ENCODE measurements at places on chromosomes 2 and 18.

- DNase-seq, result no peak
Observed at GRCh38 chr2:60095202-60095815, 458.1 kb downstream of the BCL11A start.

DNA sequence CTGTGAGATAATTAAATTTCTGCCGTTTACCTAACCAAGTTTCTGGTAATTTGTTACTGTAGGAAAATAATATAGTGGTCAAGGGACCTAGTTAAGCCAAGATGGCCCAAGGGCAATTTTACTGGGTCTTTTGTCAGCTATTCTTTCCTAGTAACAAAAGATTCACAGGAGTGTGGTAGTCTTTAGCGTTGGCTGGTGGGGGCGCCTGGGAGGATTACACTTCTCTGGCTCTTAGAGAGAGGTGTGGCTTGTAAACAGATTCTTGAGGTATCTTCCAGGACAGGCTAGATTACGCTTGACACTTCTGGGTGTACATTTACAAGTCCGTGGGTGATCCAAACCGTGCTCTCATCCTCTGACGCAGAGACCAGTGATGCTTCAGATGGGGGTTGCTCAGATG, 3.3 kb upstream of the ACOXL start:
- no peak for DNase-seq

- DNase-seq, result peak; percentile 67
Observed at GRCh38 chr2:124283096-124283495, 258.0 kb downstream of the CNTNAP5 start.

DNA sequence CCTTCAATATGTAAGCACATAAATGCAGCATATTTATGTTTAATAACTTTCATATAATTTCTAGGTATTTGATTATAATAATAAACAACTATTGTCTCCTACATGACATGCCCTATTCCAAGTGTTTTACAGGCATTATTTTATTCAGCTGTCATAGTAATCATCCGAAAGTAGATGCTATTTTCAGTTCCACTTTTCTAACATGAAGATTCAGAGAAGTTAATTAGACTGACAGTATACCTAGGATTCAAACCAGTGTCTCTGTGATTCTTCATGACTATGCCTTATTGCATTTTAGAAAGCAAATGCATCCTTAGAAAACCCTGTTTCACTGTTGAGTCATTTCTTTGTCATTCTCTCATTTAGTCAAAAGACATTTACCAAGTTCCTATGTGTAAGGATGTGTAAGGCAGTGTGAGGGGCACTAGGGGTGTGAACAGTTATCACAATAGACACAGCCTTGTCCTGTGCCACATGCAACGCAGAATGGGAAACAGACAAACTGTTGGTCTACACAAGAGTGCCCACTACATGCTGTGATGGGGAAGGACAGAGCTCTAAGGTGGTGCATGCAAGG, 79.8 kb downstream of the DTNA start:
- DNase-seq, result no peak

DNA sequence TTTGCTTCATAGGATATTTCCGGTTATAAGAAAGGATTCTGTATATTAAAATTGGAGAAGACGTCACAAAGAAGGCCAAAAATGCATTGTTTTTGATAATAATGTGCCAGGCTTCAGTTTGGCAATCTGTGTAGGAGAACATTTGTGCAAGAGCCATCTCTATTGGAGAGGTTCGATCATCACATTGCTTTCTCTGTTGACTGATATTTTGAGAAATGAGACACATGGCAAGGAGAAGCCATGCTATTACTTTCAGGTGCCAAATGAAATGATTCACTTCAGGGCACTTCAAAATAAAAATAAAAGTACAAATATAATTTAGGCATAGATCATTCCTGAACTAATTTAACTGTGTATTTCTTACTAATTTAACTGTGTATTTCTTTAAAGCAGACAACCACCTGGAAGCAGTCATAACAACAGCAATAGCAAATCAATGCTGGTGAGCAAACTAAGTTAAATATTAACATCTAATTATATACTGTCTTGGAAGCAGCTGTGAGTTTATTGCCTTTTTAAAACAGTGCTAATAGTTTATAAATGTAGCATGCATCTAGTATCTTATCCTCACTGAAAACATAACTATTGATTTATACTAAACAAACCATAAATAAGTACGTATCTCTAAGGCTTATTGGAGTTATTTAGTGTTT, 50.2 kb upstream of the CHST9 start:
- DNase-seq, result no peak

DNA sequence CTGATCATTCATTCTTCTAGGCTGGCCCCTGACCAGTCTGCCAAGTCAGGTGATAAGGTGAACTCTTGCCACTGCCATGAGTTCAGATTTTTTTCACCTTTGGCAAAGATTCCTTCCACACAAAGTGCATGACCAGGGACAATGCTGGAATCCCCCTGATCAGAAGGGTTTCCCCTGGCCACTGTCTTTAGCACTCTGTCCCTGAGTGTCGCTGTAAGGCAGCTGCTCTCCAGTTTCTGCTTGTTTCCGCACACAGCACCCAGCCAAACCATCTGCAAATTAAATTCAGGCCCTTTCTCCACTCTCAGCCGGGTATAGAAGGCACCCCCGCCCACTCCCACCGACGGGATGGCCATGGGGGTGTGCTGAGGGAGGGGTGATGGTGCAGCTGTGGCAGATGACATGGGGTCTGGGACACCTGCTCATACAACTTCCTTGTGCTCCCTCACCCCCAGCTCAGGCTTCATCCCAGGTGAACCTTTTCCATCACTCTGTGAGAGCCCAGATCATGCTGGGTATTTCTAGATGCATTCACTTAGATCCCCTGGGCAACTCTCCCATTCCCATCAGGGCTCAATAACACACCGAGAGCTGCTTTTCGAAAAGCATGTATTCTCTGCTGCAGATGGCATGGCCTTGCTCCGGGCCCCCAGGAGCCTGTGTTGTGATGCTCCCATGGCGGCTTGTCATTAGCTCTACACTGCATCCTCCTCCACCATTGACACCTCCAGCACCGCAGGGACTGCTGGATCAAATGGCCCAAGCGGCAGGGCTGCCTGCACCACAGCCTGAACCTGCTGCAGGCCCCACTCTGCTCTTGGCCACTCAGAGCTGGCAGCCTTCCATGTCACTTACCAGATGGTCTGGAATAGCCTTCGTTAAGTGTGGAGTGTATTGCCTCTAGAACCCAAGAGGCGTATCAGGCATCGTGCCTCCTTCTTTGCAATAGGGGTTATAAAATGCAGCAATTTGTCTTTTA, 52.3 kb upstream of the ROCK2 start:
- peak; percentile 37 for DNase-seq

GRCh38 chr18:43141208-43141607, 25.7 kb upstream of the RIT2 start:
- DNase-seq, result no peak

DNA sequence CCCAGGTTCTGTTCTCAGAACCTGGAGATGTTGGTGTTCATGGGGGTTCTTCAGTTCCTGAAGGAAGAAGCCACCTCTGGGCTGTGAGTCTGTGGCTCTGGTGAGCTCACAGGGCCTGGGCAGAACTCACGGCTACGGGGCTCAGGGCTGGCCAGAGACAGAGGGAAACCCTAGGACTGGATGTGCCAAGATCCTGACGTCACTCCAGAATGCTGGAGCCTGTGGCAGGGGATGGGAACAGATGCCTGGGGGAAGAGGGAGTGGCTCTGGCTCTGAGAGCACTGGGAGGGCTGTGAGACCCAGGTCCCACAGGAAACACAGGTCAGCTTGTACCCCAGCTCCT, at the start of gene OTOF:
Gene OTOF, minus strand, starts transcription at position 214 of the 343 bp plus-strand sequence.
- DNase-seq, result no peak

DNA sequence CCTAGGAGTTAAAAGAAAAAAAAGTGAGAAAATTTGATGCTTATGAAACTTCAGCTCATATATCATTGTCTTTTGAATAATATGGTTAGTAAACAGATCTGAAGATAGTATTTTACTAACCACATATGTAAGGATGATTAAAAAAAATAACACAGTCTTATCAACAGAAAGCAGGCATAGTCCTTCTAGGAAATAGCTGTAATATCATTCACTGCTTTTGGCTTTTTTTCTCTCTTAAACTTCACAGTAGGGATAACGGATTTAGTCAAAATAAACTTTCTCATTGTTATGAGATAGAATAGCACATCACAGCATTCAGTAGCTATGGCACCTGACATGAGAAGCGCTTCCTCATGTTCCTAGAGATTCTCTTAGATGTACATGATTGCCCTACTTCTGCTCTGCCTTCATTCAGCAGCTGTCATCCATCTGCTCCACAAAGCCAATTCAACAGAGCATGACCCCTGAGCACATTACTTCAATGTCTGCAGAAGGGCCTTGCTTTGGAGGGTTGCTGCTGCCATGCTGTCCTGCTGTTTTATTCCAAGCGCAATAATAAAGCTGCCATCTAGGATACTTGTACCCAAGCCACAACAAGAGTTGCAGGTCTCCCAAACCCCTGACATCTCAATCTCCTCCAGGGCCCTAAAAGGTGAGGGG, 67.0 kb downstream of the TTC21B start:
- no peak for DNase-seq

DNA sequence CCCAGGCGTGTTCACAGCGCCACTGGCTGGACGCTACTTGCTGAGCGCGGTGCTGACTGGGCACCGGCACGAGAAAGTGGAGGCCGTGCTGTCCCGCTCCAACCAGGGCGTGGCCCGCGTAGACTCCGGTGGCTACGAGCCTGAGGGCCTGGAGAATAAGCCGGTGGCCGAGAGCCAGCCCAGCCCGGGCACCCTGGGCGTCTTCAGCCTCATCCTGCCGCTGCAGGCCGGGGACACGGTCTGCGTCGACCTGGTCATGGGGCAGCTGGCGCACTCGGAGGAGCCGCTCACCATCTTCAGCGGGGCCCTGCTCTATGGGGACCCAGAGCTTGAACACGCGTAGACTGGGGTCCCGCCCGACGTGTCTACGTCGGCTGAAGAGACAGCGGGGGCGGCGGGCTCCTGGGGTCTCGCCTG, 891 bp upstream of the KHK start:
- DNase-seq, result peak; percentile 35

DNA sequence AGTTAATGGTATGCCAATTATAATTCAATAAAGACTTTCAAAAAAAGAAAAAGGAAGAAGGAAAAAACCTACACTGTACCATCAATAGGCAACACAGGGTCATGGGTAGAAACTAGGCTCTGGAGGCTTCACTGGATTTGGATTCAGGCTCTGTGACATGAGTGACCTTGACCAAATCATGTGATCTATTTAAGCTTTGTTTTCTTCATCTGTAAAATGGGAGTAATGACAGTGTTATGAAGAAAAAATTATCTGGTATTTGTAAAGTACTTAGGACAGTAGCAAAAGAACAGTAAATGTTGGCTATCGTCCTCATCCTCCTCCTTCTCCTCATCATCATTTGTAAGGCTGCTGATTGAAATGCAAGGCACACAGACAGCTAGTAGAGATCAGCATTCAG, 59.3 kb upstream of the STPG4 start:
- DNase-seq, result no peak

GRCh38 chr2:120221616-120222015, 1.6 kb downstream of the TMEM185B start:
- no peak for DNase-seq

GRCh38 chr18:62790871-62791772, 75.8 kb downstream of the PHLPP1 start:
- peak; percentile 56 for DNase-seq

DNA sequence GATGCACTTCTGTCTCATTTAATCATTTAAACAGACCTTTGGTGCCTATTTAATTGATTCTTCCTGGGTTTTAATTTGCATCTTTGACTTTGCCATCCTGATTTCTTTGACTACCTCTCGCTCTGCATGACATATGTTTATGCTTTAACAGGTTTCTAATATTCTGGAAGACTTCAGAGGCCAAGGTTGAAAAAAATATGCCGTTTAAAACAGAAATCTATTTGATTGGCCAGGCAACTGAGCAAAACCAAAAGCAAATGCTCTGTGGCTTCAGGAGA, 303.4 kb downstream of the IRS1 start:
- DNase-seq, result no peak

DNA sequence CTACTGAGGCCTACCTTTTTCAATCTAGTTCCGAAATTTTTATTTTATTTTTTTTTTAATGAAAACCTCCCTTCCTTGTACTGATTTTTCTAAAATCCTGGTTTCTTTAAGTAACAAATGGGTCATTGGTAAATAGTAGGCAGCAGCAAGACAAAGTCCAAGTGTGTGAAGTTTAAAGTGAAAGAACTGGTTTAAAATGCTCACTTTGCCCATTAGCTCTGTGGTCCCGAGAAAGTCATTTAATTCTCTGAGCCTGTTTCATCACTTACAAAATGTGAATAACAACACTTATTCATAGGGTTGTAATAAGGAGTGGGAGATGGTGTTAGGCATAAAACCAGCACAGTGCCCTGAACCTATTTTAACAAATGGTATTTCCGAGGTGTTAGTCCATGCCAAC, 426.2 kb downstream of the ERBB4 start:
- DNase-seq, result no peak

DNA sequence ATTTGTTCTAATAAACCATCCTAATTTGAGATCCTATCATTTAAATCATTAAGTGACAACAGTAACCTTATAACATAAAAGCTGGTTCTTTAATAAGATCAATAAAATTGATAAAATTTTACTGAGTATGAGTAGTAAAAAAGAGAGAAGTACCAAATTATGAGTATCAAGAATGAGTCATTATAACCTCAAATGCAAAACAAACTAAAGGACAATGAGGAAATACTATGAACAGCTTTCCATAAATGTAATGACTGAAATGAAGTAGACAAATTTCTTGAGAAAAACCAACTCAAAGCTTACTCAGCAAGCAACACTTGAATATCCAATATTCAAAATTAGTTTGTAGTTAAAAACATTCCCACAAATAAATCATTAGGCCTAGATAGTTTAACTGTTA, 433.0 kb downstream of the ZEB2 start:
- DNase-seq, result no peak

GRCh38 chr18:63097178-63097577, 222.4 kb downstream of the BCL2 start:
- no peak for DNase-seq

- DNase-seq, result no peak
Observed at GRCh38 chr18:79690071-79690470, 10.5 kb downstream of the CTDP1 start.

GRCh38 chr18:23816740-23817139, 127.5 kb downstream of the LAMA3 start:
- DNase-seq, result no peak

- peak; percentile 92 for DNase-seq
Observed at GRCh38 chr2:31319406-31320175, 85.6 kb downstream of the EHD3 start.

- no peak for DNase-seq
Observed at GRCh38 chr2:135164431-135164830, 112.3 kb downstream of the RAB3GAP1 start.

DNA sequence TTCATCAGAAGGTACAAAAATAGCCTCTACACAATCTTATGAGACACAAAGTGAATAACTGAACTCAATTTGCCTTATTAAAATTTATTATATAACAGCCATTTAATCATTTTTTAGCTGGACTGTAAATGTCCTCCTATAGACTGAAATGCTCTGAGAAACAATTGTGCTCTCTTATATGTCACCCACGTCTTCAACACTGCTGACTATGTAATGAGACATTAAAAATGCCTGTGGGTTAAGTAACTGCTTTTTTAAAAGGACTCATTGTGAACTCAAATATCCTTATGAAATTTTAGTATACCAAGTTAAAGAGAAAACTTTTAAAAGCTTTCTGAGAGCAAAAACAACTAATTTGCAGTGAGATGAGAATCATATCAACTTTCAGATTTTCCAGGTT, 10.4 kb upstream of the GALNT1 start:
- no peak for DNase-seq

- DNase-seq, result no peak
Observed at GRCh38 chr18:41974796-41975201, 19.8 kb downstream of the PIK3C3 start.

All from NCI-H510A treated with DMSO at 0.1 percent for 48 hours (cell line).